ENCODE measurements at places on chromosomes 7 and 10.

- peak; percentile 44 for DNase-seq
- no peaks in the 10 kb centered on the region for H3K36me3 ChIP-seq
- H3K4me1 ChIP-seq, result peaks cover 23% of the 10 kb centered on the region
- H3K27me3 ChIP-seq, result peaks cover 45% of the 10 kb centered on the region
- H3K4me3 ChIP-seq, result peak within 1 kb of the TSS; percentile 69
Observed at GRCh38 chr7:141073641-141074161, at the start of gene TMEM178B. TSS of gene TMEM178B (plus strand) at chr7:141074064.

- H3K36me3 ChIP-seq, result peaks cover 71% of the 10 kb centered on the region
- H3K4me3 ChIP-seq, result no peak overlapping the region
- H3K27me3 ChIP-seq, result no peaks in the 10 kb centered on the region
- H3K27ac ChIP-seq, result no peak overlapping the region
Observed at GRCh38 chr7:155743177-155743576, 69.1 kb downstream of the SHH start.

DNA sequence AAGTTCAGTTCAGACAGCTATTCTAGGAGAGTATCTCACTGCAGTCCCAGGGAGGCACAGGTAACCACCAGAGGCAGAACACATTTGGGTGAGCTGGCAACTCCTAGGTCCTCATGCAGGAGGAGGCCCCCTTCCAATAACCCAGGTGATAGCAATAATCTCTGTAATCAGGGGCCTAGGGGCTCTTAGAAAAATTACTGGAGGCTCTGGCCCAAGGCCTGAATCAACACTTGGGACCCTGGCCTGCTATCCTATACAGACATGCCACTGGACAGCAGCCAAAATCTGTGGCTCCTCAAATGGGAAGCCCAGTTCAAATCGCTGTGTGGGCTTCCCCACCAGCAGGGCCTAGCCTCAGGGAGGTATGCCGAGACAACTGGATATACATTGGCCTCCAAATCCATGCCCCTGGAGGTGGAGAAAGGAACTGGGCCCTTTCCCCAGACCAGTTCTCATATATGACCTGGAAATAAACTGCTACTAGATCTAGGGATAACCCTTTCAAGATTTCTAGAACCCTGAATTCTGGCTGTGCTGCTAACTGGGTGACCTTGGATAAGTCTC lies 1.6 kb downstream of the AVPI1 start:
- H3K27me3 ChIP-seq, result no peaks in the 10 kb centered on the region
- peaks cover 17% of the 10 kb centered on the region for H3K4me1 ChIP-seq
- no peak overlapping the region for H3K27ac ChIP-seq
- H3K4me3 ChIP-seq, result no peak overlapping the region
- H3K36me3 ChIP-seq, result no peaks in the 10 kb centered on the region
- no peak for DNase-seq

GRCh38 chr10:33481184-33481583 lies 146.7 kb upstream of the NRP1 start:
- H3K27me3 ChIP-seq, result peaks cover 4% of the 10 kb centered on the region
- H3K4me3 ChIP-seq, result no peak overlapping the region
- H3K4me1 ChIP-seq, result no peaks in the 10 kb centered on the region
- H3K36me3 ChIP-seq, result no peaks in the 10 kb centered on the region
- no peak overlapping the region for H3K27ac ChIP-seq
- no peak for DNase-seq
